CD14-positive monocyte (primary cell): ENCODE measurements at places on chromosomes 7 and 10. TPM values are rescaled to one million over a fixed set of nuclear protein-coding genes. Genes with fewer than 3 reads are reported as not detected.

The C7orf57 gene
- not detected for polyA plus RNA-seq

The SYCE1 gene
- polyA plus RNA-seq, result not detected

The EGFR gene
- not detected in 2 replicates for polyA plus RNA-seq

DNA sequence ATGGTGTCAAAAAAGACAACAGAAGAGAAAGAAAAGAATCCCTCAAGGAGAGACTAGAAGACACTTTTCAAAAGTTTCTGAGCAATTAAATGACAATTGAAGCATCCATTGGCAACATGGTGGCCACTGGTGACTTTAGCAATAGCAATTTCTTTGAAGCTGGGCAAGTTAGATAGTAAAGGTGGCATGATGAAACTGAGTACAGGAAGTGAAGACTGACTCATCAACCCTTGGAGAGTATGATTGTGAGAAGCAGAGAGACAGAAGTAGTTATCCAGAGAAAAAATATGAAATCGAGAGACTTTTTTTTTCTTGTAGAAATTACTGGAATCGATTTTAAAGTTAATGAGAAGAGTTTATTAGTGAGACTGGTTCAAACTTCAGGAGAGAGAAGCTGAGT lies 52.5 kb downstream of the DGKB start:
- no peaks in the 10 kb centered on the region for H3K4me1 ChIP-seq
- H3K27me3 ChIP-seq, result no peaks in the 10 kb centered on the region
- H3K4me3 ChIP-seq, result no peak overlapping the region

DNA sequence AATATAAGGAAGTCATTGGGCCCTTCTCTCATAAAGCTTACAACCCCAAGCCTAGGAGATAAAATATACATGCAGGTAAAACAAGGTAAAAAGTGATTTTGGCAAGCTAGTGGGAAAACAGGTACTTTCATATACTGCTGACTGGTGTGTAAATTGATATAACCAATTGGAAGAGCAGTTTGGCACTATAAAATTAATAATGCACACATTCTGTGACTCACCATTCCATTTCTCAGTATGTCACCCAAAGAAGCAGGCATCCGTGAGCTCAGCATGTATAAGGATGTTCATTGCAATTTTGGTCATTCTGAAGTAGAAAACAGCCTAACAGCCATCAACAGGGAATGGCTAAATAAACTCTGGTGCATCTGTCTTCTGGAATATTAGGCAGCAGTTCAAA lies 2.9 kb downstream of the MACROH2A2 start:
- no peak overlapping the region for H3K4me3 ChIP-seq
- no peaks in the 10 kb centered on the region for H3K36me3 ChIP-seq
- H3K27ac ChIP-seq, result no peak overlapping the region
- H3K27me3 ChIP-seq, result peaks cover 21% of the 10 kb centered on the region

GRCh38 chr10:76784076-76784475 lies 853.5 kb downstream of the KCNMA1 start:
- no peak overlapping the region for H3K27ac ChIP-seq
- H3K27me3 ChIP-seq, result no peaks in the 10 kb centered on the region
- no peaks in the 10 kb centered on the region for H3K36me3 ChIP-seq
- H3K4me1 ChIP-seq, result no peaks in the 10 kb centered on the region

DNA sequence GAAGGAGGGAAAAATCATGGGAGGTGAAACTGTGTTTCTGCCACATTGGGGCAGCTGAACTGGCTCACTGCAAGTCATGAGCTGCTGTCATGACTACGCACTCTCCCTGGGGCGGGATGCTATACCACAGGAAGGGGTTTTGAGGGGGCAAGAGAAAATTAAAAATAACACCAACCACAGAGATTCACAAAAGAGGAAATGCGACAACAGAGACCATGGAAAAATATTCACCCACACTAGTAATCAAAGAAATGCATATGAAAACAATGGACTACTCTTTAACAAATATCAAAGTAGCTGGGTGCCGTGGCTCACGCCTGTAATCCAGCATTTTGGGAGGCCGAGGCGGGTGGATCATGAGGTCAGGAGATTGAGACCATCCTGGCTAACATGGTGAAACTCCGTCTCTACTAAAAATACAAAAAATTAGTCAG lies 65.2 kb upstream of the TM9SF3 start:
- H3K4me3 ChIP-seq, result no peak overlapping the region
- no peaks in the 10 kb centered on the region for H3K27me3 ChIP-seq
- H3K36me3 ChIP-seq, result peaks cover 58% of the 10 kb centered on the region
- peak overlapping the region; percentile 79 for H3K27ac ChIP-seq

GRCh38 chr7:116859323-116859722 lies 3.1 kb upstream of the CAPZA2 start:
- H3K27ac ChIP-seq, result peak overlapping the region; percentile 80
- no peak overlapping the region for H3K4me3 ChIP-seq
- H3K4me1 ChIP-seq, result peaks cover 31% of the 10 kb centered on the region
- no peaks in the 10 kb centered on the region for H3K36me3 ChIP-seq
- H3K27me3 ChIP-seq, result no peaks in the 10 kb centered on the region

DNA sequence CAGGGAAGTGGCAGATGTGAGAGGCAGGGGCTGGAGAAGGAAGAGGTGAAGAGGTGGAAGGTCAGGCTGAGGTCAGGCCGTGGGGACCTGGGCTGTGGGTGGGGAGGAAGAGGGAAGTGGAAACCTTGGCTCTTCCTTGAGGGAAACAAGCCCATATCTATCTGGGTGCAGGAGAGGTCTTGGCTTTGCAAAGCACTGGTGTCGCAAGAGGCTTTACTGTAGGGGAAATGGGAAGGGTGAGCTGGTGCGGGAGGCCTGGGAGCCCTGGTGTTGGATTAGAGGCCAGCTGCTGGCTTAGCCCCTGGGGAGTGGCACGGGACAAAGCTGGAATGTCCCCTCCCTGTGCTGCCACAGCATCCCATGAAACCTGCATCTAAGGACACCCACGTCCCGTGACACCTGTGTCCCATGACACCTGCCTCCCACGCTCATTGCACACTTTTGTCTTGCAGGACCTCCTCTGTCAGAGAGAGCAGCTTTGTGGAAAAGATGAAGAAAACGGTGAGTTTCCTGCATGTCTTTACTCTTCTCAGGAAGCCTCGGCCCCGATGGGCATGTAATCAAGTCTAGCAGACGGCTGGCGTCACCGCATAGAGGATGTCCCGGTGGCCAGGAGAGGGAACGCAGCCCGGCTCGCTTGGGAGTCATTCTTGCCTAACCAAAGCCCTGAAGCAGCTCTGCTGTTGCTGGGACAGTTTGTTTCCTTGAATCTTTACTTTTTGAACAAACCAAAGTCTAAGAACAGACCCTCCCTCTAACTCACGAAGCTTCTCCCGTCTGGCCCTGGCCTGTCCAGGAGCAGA lies 22.2 kb downstream of the TMEM120A start:
- H3K4me3 ChIP-seq, result no peak overlapping the region
- H3K4me1 ChIP-seq, result peaks cover 30% of the 10 kb centered on the region
- DNase-seq, result peak; percentile 49
- no peak overlapping the region for H3K27ac ChIP-seq
- H3K36me3 ChIP-seq, result peaks cover 40% of the 10 kb centered on the region
- no peaks in the 10 kb centered on the region for H3K27me3 ChIP-seq

DNA sequence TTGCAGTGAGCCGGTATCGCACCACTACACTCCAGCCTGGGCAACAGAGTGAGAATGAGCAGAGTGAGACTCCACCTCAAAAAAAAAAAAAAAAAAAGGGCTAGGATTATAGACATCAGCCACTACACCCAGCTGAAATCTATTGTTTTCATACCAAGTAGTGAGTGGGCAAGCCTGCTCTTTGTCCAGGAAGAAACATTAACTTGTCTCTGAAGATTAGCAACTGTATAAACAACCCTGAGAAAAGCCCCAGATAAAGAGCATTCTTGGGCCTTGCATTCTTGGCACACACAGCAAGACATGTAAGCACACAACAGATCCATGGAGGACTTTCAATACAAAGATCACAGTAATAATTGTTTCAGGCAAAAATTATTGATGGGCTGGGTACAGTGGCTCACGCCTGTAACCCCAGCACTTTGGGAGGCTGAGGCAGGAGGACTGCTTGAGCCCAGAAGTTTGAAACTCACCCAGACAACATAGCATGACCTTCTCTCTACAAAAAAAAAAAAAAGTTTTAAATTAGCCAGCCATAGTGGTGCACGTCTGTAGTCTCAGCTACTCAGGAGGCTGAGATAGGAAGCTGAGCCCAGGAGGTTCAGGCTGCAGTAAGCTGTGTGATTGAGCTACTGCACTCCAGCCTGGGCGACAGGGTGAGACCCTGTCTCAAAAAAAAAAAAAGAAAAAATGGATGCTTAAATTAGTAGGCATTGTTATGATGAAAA lies 4.4 kb downstream of the PSPH start:
- no peak for DNase-seq
- no peaks in the 10 kb centered on the region for H3K27me3 ChIP-seq
- H3K36me3 ChIP-seq, result no peaks in the 10 kb centered on the region
- H3K27ac ChIP-seq, result no peak overlapping the region
- peaks cover 10% of the 10 kb centered on the region for H3K4me1 ChIP-seq
- H3K4me3 ChIP-seq, result no peak overlapping the region
